CD8-positive, alpha-beta T cell (primary cell): ENCODE measurements at places on chromosomes 2 and 18.

DNA sequence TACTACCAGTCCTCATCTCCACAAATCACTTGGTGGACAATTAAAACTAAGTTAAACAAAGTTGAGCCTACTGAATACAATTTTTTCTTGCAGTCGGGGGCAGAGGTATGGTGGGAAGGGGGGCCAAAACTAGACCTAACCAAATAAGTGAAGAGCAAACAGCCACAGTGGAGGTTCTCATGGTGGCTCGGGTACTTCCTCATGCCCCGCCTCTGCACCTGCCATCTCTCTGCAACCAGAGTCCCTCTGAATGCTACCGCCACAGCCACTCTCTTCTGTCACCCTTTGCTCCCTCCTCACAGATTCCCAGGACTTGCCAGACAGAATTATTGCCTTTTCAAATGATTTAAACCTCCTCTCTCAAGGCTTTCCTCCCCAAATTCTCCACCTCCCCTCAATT lies 204.2 kb downstream of the TMEM247 start:
- no peak for DNase-seq

- DNase-seq = no peak
Measured at GRCh38 chr18:37248281-37248680, 317.3 kb downstream of the CELF4 start.

- DNase-seq = peak; percentile 13
Measured at GRCh38 chr2:119218478-119219064, 5.1 kb upstream of the STEAP3 start.

- DNase-seq = no peak
Measured at GRCh38 chr2:8819194-8819593, 18.2 kb downstream of the KIDINS220 start.

- no peak for DNase-seq
Measured at GRCh38 chr2:156325688-156326525, 6.6 kb downstream of the NR4A2 start.

DNA sequence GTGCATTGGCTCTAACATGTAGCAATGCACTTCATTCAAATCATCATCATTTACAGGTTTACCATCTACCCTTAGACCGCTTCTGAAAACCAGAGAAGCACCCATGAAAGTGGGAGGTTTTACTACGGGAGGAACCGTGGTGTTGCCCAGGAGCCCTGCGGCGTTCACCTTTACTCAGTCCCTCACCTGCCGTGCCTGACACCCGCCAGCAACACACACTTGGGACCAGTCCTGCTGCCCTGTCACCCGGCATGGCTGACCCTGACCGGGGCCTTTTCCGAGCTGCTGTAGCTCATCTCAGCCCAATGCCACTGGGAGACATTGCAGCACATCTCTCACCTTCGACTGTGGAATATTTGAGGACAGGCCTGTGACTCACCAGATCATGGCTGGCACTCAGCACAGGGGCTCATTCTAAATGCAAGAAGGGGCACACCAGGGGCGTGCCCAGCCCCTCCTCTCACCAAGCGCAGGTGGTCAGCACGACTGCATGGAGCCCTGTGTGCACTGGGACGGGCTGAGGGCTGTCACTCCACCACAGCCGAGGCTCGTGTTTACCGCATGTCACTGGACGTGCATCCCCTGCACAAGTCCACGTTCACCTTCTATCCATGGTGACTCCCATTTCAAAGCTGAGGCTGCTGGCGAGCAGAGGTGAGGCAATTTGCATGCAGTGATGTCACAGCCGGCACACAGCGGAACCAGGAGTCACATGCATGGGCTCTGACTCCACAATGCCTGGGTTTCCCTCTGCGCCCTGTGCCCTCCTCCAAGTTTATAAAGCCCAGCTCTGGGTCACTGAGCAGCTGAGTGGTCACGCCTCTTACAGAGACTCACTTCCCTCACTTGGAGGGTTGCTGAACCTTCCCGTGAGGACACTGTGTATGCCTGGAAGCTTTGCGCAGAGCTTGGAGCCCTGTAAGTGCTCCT lies 76.7 kb upstream of the SNTG2 start:
- no peak for DNase-seq

GRCh38 chr2:134949981-134950708 lies 31.5 kb downstream of the CCNT2 start:
- no peak for DNase-seq

DNA sequence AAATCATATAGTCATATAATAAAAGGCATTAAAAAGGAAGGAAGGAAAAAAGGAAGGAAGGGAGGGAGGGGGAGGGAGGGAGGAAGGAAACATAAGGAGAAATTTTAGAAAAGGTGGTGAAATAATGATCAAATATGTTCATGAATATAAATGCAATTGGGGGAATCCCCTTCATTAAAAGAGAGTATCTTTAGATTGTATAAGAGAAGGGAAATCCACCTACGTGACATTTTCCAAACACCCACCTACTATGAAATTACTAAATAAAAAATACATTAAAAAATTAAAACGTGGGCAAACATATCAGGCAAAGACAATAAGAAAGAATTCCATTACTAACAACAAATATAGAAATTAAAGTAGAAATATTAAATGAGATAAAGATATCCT lies 203.4 kb upstream of the PARD3B start:
- DNase-seq = no peak

GRCh38 chr18:22668496-22668895 lies 250.8 kb upstream of the CTAGE1 start:
- DNase-seq = no peak

GRCh38 chr2:2600366-2600765 lies 269.3 kb upstream of the MYT1L start:
- DNase-seq = no peak

DNA sequence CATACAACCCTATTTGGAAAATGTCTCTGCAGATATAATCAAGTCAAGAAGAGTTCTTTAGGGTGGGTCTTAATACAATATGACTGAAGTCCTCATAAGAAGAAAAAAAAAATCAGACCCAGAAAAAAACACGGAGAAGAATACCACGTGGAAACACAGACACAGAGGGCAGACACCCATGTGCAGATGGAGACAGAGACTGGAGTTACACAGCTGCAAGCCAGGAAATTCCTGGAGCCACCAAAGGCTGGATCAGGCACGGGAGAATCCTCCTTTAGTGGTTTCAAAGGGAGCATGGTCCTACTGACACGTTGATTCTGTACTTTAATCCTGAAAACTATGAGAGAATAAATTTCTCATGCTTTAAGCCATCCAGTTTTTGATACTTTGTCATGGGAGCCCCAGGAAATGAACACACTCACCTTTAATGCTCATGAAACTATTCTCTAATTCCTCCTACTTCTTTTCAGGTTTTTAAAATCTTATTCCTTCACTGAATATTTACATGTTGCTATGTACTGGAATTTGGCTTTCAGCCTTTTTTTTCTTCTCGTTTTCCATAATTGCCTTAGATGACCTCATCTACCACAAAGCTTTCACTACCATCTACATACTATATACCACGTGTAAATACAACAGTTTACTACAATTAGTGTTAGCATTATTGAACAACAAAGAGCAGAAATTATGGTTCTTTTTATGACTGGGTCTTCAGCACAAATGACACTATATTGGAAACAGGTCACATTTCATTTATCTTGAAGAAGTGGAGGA lies 529.1 kb downstream of the IRS1 start:
- no peak for DNase-seq

- no peak for DNase-seq
Measured at GRCh38 chr2:18426174-18426573, 134.3 kb downstream of the RDH14 start.

- DNase-seq = no peak
Measured at GRCh38 chr2:175964195-175964594, 37.9 kb downstream of the LNPK start.

GRCh38 chr2:142981069-142981378 lies 103.6 kb downstream of the KYNU start:
- no peak for DNase-seq

GRCh38 chr2:217396165-217396564 lies 536.3 kb upstream of the TNP1 start:
- no peak for DNase-seq

GRCh38 chr2:16223841-16224177 lies 283.5 kb downstream of the MYCN start:
- DNase-seq = no peak

- DNase-seq = no peak
Measured at GRCh38 chr2:239763433-239764097, 261.6 kb downstream of the NDUFA10 start.

GRCh38 chr2:677959-678550 lies 849 bp upstream of the TMEM18 start:
- no peak for DNase-seq

DNA sequence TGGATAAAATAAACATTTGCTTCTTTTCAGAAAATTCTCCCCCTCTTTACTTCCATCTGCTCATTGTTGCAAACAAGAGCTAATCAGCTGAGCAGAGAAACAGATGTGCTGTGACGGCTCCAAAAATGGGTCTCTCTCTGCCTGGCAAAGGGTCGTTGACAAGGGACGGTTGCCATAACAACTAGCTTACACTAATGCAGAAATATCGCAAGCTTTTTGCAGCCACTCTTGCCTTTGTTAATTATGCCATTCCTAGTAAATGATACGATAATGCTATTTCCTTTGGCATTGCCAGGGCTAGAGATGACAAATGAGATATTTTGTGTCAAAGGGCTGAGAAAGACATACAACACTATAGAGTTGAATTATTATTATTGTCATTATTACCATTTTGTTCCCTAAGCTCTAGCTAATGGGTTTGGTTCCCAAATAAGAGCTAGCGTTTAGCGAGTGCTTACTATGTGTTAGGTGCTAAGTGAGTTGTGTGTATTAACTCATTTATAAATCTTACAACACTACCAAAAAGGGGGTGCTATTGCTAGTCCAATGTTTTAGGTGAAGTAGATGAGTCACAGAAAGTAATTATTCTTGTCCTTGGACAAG lies 46.8 kb downstream of the MYO3B start:
- DNase-seq = no peak

DNA sequence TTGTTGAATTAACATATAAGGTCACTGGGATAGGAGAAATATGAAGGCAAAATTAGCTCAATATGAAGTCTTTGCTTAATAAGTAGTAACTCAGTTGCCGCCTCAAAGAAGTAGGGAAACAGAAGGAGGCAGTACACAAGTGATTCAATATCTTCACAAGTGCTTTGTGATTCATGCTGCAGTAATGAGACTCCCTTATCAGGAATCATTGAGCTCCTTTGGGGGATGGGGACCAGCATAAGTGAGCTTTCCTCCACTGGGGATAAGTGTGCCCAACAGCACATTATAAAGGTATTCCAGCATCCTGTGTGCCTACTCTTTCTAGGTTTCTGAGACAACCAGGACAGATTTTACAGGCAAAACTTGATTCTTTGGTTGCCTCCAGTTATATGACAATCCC lies 323.4 kb upstream of the UBE2E3 start:
- no peak for DNase-seq

GRCh38 chr2:215743066-215743465 lies 270.3 kb downstream of the MREG start:
- no peak for DNase-seq

- no peak for DNase-seq
Measured at GRCh38 chr2:27174638-27175037, 25.8 kb downstream of the TCF23 start.

DNA sequence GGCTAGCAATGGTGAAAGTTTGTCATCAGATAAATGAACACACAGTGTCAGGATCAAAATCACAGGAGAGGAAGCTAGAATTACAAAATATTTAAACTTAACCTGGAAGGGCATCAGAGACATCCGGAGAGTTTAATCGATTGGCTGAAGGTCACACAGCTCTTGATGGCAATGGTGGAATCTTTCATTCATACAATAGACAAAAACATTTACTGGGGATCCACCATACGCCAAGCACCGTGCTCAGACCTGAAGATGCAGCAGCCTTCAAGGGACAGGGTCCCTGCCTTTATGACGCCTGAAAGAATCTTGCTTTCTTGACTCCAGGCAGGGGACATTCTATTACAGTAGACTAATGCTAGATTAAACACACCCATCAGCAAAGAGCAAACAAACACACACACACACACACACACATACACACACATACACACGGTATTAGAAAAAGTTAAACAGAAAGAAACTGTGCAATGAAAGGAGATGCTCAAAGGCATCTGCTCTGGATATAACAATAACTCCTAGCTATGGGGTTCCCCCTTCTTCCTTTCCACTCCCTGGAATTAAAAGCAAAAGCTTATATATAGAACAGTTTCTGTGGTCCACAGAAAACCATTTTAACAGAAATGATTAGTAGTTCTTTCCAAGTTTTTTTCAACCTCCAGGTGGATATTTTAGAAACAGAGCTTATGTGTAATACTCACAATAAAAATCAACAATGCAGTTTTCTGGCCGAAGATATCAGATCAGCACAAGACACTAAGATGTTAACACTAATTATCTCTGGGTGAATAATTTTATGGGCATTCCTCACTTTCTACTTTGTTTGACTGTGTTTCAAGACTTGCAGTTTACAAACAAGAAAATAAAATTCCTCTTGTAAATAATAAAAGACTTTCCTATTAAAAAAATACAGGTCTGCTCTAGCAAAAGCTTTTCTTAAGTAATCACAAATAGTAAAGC lies 151.7 kb downstream of the ANKRD44 start:
- no peak for DNase-seq

DNA sequence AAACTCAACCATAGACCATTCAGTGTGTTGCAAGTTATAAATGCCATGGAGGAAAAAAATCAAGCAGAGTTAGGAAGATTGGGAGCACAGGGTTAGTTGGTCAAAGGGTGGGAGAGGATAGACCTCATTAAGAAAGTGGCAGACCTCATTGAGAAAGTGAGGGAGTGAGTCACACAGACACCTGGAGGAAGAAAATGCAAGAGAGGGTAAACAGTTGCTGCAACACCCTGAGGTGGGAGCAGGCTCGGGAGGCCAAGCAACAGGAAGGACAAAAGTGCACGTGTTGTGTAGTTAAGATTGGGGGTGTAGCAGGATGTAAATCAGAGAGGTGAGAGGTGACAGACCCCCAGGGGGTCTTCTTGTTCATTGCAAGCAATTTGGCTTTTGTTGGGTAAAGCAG lies 6.4 kb downstream of the IL1RL1 start:
- no peak for DNase-seq

GRCh38 chr2:149049142-149049541 lies 10.6 kb downstream of the LYPD6B start:
- no peak for DNase-seq

GRCh38 chr2:159298967-159299366 lies 12.5 kb upstream of the WDSUB1 start:
- DNase-seq = no peak

DNA sequence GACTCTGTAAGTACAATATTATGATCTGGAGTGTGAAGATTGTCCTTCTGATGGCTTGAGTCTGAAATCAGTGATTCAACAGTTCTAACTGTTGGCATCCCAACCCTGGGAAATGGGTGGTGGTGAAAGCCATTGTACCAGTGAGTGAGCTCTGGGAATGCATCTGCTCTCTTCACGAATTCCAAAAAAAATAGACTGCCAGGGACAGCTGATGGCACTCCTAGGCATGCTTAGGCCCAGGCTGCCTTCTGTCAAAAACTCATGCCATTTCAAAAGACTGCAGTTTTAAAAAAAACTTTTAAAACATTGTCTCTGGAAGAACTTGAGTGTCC lies 20.3 kb downstream of the OXER1 start:
- no peak for DNase-seq

GRCh38 chr2:138964418-138964817 lies 184.2 kb upstream of the NXPH2 start:
- no peak for DNase-seq

- no peak for DNase-seq
Measured at GRCh38 chr2:127942002-127942401, 56.2 kb upstream of the AMMECR1L start.

- no peak for DNase-seq
Measured at GRCh38 chr2:50748671-50749070, 283.3 kb downstream of the NRXN1 start.
